T-helper 22 cell (primary cell): ENCODE measurements at places on chromosomes 3 and 15.

DNA sequence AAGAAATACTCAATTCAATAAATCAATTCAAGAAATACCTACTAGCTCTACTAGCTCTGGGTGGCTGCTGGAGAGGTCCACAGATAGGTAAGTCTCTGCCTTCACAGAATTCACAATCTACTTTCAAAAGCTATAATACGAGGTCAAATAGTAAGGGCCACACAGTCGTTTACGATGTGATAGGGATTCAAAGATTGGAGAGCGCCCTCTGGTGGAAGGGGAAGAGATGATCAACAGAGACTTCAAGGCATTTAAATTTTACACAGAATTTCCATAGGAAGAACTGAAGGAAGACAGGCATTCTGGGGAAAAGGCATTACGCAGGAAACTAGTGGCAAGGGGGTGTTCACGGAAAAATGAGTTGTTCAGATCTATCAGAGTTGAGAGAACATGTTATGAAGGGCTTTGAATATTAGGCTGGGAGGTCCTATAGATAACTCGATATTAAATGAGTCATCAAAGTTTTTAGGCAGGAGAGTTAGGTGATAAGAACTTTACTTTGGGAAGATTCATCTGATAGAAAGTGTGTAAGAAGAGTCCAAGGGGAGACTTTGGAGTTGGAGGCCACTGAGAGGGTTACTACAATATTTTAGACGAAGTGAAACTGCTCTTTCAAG is 128.8 kb downstream of the FRMD5 start:
- DNase-seq: peak; percentile 7

DNA sequence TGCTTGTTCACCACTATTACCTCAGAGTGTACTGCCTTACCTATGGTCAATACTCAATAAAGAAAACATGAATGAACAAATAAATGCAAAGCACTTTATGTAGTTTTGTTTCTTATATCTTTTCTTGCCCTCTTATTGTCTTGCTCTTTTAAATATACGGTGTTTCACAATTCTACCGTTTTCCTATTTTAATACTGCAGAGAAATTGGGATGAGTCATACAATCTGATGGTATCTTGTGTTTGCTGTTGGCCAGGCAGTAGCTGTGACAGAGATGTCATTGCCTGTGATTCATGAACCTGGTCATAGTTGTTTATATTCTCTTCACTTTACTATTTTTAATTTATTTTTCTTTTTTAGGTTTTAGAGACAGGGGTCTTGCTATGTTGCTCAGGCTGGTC is 48.3 kb downstream of the SERP1 start:
- DNase-seq: no peak

DNA sequence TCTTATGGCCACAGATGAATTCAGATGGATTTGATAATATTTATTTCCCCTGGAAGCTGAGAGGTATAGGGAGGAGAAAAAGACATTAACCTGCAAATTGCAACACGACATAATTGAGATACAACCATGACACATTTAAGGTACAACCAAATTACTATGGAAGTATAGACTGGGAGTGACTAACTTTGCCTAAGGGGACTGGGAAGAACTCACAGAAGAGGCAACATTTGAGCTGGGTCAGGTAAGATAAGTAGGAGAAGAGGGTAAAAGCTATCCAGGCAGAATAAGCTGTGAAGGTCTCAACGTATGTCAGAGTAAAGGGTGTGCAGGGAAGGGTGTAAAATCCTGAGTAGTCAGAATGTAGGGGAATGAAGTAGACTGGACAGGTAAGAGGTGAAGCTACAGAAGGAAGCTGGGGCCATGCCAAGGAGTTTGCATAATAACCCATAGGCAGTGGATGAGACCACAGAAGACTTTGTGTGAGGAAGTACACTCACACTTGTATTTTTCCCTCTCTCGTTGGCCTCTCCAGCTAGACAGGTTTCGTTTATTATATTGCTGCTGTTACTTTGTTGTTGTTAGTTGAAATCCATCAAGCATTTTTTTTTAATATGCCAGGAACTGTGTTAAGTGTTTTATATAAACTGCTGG is 28.0 kb upstream of the PTX3 start:
- DNase-seq: no peak

- no peak for DNase-seq
Measured at GRCh38 chr3:48226939-48227338, 3.6 kb downstream of the CAMP start.

- DNase-seq: no peak
Measured at GRCh38 chr3:32340039-32340438, 51.6 kb upstream of the CMTM7 start.

GRCh38 chr3:30319713-30320112 is 286.7 kb upstream of the TGFBR2 start:
- no peak for DNase-seq

DNA sequence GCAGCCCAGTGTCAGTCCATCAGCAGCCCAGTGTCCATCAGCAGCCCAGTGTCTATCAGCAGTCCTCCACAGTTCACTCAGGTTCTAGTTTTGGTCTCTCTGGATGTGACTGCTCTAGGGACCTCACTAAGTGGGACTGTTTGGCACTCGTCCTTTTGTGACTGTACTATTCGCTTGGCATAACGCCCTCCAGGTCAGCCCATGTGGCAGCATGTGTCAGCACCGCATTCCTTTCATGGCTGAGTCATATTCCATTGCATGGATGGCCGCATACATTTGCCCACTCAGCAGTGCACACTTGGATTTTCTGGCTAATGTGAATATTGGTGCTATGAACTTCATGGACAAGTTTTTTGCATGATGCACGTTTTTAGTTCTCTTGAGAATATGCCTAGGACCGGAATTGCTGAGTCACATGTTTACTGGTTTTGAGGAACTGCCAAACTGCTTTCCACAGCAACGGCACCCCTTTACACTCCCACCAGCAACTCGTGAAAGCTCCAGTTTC is 16.4 kb downstream of the CHST13 start:
- DNase-seq: no peak

DNA sequence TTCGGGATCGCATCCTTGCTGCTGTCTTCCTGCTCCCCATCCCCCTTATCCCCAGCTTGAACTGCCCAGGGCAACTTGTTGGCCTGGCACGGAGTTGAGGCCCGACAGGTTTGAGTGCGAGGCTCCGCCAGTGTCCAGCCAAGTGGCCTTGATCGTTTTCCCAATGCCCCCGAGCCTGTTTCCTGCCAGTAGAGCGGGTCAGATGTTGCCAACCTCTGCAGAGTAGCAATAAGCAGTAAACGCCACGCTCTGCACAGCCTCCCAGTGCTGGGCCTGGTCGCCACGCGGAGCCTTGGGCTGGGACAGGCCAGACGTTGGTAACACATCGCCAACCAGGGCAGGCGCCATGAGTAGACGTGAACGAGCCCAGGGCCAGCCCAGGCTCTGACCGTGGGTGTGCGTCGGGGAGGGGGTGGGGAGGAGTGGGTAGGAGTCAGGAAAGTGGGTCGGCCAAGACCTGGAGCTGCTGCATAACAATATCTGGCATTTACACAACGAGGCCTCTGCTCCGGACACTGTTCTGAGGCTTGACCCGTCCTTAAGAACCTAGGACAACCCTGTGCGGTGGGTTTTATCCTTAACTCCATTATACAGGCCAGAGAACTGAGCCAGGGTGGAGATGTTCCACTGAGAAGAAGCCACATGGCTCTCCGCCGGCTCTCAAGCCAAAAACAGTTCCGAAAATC is 444 bp upstream of the ABHD14A start:
- no peak for DNase-seq

GRCh38 chr3:36908647-36909180 is 36.1 kb downstream of the TRANK1 start:
- DNase-seq: no peak

- DNase-seq: no peak
Measured at GRCh38 chr15:23645371-23646164, 2.1 kb downstream of the MAGEL2 start.

DNA sequence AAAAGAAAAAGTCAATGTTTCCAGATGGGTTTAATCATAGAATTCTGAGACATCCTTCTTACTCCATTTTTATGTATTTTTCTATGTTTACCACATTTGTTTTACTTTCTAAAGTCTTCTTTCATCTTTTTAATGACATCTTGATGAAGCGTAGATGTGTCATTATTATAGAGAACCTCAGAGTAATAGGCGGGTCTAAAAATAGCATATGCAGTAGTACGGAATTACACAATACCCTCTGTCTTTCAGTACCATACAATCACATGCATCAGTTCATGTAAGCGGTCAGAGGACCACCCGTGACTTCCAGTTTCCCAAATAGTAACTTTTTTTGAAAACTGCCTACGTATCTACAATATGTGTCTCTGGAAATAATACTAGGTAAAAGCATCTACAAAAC is 224.0 kb downstream of the PLOD2 start:
- no peak for DNase-seq

GRCh38 chr3:7787871-7788828 is 713.5 kb upstream of the LMCD1 start:
- no peak for DNase-seq

DNA sequence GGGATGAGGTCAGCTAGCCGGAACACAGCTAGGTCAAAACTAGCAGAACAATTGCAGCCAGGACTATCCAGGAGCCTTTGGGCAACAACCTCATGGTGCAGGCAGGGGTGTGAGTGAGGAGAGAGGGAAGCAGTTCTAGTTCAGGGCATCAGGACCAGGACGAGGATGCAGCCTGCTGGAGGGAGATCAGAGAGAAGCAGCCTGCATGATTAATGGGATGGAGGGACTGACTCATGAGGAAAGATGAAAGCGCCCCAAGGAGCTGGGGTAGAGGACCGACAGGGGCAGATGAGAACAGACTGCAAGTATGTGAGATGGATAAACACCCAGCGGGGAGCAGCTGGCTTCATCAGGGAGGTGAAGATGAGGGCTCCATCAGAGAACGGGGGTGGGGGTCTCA is 37.9 kb upstream of the LRTM1 start:
- DNase-seq: no peak

DNA sequence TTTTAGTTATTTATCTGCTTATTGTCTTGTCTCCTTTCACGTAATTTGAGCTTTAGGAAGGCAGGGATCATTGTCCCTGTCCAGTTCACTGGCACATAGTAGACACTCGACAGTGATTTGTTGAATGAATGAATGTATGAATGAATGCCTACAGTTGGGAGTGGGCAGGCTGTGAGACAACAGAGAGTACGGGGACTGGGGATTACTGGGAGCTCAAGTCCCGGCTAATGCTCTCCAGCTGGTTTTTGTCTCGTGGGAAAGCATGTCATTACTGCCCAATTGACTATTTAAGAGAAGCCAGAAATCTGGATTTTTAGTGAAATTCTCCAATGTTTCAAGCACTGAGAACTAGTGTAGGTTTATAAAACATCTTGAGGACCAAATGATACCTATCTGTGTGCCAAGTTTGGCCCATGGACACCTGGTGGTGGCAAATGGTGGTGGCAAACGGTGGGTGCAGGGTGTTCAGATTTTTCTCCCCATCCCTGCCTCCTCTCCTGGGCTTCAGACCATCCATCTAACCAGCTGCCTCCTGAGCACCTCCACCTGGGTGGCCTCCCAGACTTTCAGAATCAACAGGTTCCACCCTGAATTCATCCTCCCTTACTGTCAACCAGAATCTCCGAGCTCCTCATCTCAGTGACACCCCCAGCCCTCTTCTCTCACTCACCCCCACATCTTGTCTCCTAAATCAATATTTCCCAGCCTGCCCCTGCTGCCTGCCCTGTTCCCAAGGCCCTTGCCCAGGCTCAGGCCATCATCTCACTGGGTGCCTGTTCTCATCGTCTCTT is 36.2 kb upstream of the TRH start:
- DNase-seq: no peak

DNA sequence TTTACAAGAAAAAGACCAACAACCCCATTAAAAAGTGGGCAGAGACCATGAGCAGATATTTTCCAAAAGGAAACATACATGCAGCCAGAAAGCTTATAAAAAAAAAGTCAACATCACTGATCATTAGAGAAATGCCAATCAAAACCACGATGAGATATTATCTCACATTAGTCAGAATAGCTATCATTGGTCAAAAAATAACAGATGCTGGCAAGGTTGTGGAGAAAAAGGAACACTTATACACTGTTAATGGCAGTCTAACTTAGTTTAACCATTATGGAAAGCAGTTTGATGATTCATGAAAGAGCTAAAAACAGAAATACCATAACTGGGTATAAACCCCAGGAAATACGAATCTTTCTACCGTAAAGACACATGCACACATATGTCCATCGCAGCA is 76.3 kb downstream of the SUCNR1 start:
- no peak for DNase-seq

DNA sequence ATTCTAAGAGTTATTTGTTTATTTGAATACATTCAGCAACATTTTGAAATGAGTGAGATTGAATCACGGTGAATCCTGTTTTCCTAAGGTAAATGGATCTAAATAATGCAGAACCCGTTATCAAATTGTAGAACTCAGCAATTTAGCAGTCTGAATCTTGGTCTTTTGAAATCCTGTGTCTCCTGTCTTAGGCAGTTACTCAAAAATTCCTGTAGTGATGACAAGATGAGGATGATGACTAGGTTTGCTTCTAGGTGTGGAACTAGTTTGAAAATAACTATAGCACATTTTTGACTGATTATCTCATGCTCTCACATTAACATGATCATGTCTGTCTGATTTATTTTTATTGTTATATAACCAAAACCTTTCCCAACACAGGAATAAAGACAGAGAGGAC is 115.0 kb downstream of the RAP2B start:
- no peak for DNase-seq

GRCh38 chr3:160565442-160566403 is at the start of gene KPNA4:
KPNA4 (minus strand) TSS chr3:160565571; CDS start chr3:160565282, 289 bp downstream.
- DNase-seq: peak; percentile 95

DNA sequence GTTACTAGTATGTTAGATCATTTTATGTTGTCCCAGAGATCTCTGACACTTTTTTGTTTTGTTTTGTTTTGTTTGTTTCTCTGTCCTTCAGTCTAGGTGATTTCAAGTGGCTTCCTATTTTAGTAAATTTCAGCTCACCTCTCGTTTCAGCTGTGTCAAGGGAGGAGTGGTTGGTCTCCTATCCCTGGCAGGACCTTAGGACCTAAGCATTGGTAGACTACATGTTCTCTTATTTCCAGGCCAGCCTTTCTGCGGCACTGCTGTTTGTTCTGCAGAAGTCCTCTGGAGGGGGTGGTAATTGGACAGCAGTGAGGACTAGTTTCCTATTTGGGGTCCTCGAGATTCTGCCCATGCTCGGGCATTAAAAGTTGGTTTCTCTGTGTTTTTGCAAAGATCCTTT is 31.8 kb downstream of the MGA start:
- DNase-seq: no peak

DNA sequence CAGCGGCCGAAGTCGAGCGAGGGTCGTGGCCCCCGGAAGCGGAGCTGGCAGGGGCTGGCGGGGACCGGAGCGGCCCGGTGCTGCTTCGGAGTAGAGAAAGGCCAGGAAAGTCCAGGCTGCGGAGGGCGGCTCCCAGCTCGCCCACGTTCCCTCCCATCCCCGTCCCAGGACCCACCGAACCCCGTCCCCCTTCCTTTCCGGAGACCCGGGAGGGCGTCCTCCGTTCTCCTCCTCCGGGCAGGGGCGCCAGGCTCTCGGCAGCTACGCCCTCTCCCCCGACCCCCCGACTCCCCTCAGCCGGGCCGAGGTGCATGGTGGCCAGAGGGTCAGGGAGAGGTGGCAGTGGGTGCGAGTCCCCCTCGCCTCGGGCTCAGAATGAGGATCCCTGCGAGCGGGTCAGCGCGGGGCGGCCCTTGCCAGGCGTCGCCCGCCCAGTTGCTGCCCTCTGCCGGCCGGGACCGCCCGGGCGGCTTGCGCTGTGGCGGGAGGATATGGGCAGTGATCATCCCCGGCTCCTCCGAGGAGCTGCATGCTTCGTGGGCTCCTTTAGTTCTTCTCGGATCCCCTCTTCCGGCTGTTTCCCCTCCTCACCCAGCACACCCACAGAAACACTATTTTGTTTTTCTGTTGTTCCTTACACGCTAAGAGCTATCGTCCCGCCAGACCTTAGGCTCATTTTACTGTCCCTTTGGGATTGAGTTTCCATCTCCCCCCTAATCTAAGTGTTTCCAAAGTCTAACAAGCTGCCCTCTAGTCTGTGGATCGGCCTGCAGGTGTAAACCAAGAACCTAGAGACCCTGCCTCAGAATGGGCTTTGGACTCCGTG is 744 bp upstream of the ALDH1A2 start:
- DNase-seq: no peak
